ENCODE measurements at places on chromosomes 3 and 15.

DNA sequence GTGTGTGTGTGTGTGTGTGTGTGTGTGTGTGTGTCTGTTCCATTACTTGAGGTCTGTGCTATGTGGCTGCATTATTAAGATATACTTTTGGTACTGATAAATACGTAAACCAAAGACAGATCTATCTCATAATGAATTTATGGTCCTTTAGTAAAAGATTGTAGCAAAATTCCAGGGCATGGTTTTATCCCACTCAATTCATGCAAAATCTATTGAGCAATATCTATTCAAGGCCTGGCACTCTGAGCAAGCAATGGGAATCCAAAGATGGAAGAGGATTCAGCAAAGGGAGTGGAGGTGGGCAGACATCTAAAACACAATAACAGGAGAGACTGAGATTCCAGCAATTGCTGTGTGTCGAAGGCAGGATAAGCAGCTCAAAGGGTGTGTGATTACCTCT is 86.8 kb downstream of the RFTN1 start:
- no peak for DNase-seq

DNA sequence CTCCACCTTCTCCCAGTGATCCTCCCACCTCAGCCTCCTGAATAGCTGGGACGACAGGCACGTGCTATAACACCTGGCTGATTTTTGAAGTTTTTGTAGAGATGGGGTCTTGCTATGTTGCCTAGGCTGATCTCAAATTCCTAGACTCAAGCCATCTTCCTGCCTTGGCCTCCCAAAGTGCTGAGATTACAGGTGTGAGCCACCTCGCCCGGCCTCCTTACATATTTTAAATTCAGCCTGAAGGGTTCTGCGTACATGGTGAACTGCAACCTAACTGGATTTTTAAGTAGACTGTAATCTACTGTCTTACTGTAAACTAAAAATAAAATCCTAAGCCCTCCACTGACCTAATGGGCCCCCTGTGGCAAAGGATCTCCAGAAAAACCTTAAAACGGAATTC is 34.1 kb downstream of the MASP1 start:
- DNase-seq: no peak

DNA sequence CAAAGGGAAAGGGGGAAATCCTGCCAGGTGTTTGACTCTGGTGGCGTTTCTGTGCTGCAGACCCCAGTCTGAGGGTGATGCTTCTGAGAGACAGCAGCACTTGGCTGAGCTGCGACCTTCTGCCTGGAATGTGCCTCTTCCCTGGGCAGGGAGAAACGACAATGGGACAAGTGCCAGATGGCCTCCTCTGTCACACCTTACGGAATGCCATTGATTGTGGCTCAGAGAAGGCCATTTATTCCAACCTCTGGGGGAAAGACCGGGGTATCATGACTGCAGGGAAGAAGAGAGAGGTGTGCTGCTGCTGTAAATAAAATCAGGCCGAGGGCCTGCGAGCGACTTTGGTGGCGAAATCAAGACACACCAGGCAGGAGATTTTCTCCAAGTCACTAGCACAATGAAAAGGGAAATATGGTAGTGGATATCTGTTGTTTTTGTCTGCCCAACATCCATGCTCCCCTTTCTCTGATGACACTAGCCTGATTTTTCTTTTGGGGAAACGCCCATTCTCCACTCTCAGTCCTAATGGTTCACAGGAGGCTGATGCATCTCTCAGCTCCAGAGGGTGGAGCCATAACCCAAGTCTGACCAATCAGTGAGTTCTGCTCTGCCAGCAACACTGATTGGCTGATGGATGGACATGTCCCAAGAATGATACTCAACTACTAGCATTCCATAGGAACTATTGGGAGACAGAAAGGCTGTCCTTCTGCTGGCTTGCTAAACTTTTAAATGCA is 336.1 kb downstream of the FOXP1 start:
- peak; percentile 74 for DNase-seq

GRCh38 chr15:69141833-69142232 is 18.6 kb upstream of the GLCE start:
- DNase-seq: no peak

GRCh38 chr3:59381282-59381681 is 331.5 kb upstream of the CFAP20DC start:
- no peak for DNase-seq

DNA sequence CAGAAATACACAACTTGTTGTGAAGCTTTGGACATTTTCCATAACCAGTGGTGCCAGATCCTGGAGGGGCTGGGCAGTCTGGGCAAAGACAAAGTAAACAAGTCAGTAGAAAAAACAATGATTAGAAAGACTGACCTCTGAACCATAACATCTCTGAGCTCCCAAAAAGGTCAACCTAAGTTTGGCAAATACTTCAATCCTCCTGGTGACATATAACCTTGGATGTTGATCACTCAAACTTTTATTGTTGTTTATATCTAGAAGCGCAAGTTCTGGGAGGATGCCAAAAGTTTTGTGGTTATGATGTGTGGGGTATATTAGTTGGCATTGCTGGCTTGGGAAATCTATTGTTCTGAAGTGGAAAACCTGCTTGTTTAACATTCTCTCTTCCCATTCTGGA is 257.7 kb downstream of the DIPK2A start:
- DNase-seq: no peak

- no peak for DNase-seq
Observed at GRCh38 chr3:4314688-4315087, 11.5 kb downstream of the SETMAR start.

GRCh38 chr3:180749796-180750195 is 70.5 kb upstream of the CCDC39 start:
- no peak for DNase-seq

- no peak for DNase-seq
Observed at GRCh38 chr3:78633626-78634025, 1134.2 kb downstream of the ROBO1 start.

- peak; percentile 0 for DNase-seq
Observed at GRCh38 chr3:31196881-31197364, 302.5 kb upstream of the GADL1 start.

DNA sequence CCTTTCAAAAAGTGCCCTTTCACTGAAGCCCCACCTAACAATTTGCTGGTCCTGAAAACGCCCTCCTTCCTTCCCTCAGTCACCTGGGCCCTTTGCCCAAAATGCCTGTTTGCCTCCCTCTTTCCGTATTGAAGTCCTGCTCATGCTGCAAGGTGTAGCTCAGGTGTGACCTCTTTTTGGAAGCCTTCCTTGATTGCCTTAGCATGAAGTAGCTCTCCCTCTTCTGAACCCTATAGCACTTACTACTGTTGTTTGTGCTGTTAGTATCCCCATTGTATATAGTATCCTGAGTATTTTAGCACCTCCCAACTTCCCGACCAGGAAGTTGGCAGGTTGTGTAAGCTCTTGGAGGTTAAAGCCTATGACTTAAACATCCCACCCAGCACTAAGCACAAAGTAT is 1.7 kb downstream of the PLS1 start:
- DNase-seq: no peak

GRCh38 chr3:102756706-102757105 is 321.9 kb downstream of the ZPLD1 start:
- no peak for DNase-seq

GRCh38 chr3:139288266-139288821 is 55.5 kb upstream of the MRPS22 start:
- no peak for DNase-seq

- DNase-seq: no peak
Observed at GRCh38 chr3:178849199-178849910, 222.3 kb downstream of the ZMAT3 start.

DNA sequence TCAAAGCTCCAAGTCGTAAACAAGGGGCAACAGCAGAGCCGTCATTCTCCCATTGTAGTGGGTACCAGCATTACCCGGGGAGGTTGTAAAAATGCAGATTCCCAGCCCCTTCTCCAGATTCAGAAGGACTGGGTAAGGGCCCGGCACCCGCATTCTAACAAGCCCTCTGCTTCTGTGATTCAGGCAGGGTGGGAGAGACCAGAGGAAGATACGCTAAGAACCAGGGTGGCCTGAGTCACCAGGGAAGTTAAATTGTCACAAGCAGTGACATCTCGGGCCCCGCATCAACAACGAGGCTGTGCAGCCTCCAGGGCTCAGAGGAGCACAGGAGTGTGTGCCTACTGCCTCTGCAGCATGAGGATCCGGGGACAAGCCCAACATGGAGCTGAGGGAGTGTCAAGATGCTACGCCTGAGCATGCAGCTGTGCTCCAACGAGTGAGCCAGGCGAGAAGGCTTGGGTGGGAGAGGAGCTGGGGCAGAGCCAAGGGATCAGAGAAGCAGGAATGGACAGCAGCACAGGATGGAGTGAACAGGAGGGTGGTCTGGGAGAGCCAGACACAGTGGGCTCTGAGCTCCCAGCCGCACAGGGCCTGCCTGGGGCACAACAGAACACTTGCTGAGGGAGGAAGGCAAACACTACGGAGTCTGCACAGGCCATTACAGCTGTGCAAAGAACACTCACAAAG is 68.5 kb downstream of the CPN2 start:
- DNase-seq: no peak

DNA sequence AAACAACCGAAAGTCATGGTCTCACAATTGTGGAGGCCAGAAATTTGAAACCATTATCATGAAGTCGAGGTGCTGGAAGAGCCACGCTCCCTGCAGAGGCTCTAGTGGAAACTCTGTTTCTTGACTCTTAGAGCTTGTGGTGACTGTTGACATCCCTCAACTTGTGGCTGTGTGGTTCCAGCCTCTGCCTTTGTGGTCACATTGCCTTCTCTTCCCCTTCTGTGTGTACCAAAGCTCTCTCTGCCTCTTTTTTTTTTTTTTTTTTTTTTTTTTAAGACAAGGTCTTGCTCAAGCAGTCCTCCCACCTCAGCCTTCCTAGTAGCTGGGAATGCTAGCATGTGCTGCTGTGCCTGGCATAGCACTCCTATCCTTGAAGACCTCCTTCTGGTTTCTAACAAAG is 48.7 kb upstream of the CRTC3 start:
- DNase-seq: no peak

GRCh38 chr3:180383332-180384020 is 218.5 kb upstream of the TTC14 start:
- no peak for DNase-seq

DNA sequence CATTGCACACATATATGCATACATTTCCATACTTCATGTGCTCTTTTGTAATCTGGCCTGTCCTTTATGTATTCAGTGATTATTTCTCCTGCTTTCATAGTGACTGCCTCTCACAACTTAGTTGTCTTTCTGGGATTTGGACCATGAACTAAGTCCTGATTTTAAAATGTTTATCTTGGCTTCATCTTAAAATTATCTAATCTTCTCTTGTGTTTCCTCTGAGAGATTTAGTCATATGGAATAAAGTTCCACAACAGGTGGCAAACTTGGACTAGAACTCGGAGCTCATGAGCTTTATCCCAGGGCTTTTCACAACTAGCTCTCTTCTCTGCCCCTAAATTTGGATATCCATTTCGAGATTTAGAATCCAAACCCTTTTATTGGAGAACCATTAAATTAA is 44.3 kb downstream of the U2SURP start:
- no peak for DNase-seq

DNA sequence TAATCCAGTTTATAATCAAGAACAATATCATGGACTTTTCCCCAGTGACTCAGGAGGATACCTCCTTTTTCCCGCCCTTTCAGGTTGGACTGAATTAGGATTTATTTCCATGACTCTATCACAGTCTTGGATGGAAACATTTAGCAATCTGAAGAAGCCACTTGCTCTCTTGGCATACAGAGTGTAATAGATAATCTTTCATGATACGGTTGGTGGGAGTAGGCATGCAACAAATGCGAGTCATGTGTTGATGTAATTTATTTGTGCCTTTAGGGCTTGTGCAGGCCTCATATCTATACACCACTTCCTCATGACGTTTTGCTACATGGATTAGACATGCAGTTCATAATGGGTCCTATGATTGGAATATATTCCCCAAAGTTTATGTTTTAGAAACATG is 54.2 kb upstream of the MCTP2 start:
- DNase-seq: no peak

DNA sequence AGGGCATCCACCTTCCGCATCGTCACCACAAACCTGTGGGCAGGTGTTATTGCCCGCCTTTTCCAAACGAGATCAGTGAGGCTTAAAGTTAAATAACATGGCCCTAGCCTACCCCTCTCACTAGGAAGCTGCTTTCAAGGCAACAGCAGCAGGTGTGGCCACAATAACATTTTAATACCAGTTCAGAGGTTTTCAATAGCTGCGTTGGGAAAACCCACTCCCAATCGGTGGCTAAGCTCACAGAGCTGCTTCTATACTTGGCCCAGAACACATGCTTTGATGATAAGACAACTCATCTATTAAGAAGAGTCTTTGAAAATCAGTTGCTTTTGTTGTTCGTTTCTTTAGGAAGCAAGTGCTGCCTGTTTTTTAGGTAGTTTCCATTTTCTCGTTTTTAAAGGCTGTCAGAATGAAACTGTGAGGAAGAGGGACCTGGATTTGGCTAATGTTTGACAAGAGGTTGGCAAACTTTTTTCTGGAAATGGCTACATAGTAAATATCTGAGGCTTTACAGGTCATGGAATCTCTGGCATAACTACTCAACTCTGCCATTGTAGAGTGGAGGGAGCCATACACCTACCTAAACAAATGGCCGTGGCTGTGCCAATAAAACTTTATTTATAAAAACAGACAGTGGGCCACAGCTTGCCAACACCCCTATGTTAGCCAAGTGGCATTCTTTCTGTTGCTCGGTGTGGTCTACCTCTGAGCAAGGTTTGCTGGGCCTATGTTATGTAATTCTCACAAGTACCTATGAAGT is 179.6 kb downstream of the FEZF2 start:
- DNase-seq: no peak

DNA sequence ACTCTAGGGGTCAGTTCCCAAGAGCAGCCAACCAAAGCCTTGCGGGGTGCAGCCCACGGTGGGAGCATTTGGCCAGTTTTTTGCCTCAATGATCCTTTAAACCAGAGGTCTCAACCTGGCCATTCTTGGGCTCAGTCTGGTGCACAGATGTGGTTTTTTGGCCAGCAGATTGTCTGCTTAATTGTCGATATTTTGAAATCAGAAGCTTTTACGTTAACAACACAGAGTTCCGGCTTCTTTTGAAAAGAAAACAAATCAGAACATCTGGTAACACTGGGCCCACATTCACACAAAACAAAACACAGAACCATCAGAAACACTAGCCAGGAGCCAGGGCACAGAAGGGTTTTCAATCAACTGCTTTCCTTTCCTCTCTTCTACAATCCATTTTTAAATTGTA is 127.7 kb downstream of the XXYLT1 start:
- DNase-seq: no peak
